Tongue (tissue), 3 donors: ENCODE measurements at places on chromosomes 13 and 19. TPM values are rescaled to one million over a fixed set of nuclear protein-coding genes. Genes with fewer than 3 reads are reported as not detected.

Gene NKPD1
- 1.2 TPM for total RNA-seq

Gene ZNF554
- total RNA-seq: 9.8 TPM

Gene STOML3
- total RNA-seq: 0.10 TPM

Gene TDRD12
- total RNA-seq: 0.41 TPM

GRCh38 chr19:46488551-46488950 lies 7.1 kb downstream of the PNMA8B start:
- no peak for DNase-seq

DNA sequence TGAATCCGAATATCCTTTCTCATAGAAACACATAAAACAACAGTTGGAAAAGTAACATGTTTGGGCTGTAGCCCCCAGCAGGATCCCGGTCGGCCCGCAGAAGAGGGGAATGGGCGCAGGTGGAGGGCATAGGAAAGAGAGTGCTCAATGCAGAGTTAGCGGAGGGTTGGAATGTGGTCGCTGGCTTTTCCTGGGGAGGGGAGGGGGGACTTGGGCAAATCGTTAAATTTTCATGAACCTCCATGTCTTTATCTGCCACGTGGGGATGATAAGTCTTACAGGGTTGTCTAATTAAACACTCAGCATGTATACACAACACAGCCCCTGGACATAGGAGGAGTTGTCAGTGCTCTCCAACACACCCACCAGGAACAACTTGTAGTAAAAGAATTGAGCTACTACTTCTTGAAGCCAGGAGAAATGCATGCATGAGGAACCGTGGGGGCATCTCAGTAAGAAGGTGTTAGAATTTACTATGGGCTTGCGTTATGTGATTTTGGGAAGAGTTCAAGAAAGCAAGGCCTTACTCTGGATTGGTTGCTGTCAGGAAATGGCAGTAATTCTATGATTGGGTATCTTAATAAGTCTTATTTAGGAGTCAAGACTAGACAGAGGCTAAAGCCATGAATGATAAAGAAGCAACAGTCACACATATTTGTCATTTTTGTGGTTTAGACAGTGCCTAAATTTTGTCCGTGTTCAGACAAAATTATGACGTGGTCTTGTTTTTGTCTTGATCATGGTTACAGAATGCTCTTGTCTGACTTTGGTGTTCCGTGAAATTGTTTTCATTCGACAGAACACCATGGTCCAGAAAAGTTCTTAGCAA lies 671 bp upstream of the SLC46A3 start:
- no peak for DNase-seq

- DNase-seq: no peak
These were observed 13.3 kb upstream of the RETN start for GRCh38 chr19:7655581-7655980.

- no peak for DNase-seq
These were observed 416.5 kb downstream of the EFNB2 start for GRCh38 chr13:106118996-106119395.

- no peak for DNase-seq
These were observed 53.9 kb downstream of the CHST8 start for GRCh38 chr19:33675501-33676124.

- DNase-seq: peak; percentile 83
These were observed 111.1 kb downstream of the COG6 start for GRCh38 chr13:39766464-39767158.

- DNase-seq: no peak
These were observed 14.6 kb downstream of the PDS5B start for GRCh38 chr13:32600890-32601289.
